Muscle of back (tissue), 13 donors: ENCODE measurements at places on chromosomes 11 and 22.

DNA sequence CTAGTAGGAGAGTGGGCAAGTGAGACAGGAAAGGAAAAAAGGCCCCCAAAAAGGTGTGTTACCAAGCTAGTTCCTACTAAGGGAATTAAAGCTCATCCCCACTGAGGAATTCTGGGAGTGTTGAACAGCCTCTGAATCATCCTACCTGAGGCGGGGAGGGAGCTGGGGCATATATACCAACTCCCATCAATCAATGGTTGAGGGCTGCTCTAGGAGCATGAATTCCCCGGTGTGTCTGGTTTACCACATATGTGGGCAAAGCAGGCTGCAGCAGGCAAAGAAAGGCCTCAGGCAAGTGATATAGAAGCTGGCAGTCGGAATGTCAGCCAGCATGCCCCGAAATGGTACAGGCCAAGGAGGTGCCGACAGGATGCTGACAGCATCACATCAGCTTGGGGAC lies 23.6 kb upstream of the CDON start:
- DNase-seq = no peak

- DNase-seq = peak; percentile 80
Observed at GRCh38 chr22:24146194-24146616, 35.1 kb upstream of the SUSD2 start.

DNA sequence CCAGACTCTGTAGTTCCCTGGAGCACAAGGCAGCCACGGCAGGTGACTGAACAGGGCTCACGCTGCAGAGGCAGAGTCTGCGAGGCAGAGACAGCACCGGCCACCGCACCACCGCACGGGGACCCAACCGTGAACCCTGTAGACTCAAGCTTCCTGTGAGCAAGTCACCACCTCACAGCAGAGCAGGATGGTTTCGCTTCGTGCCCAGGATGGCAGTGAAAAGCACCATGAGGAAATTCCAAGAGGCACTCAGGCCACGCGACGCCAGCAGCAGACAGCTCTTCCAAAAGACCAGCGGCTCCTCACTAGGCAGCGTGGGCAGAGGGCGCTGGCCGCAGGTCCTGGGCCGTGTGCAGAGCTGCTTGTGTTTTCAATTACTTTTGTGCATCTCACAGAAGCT lies 24.5 kb downstream of the BRD1 start:
- no peak for DNase-seq

- no peak for DNase-seq
Observed at GRCh38 chr22:23397613-23398567, 182.2 kb downstream of the IGLL1 start.

- DNase-seq = no peak
Observed at GRCh38 chr22:42655693-42656092, 6.5 kb upstream of the CYB5R3 start.

DNA sequence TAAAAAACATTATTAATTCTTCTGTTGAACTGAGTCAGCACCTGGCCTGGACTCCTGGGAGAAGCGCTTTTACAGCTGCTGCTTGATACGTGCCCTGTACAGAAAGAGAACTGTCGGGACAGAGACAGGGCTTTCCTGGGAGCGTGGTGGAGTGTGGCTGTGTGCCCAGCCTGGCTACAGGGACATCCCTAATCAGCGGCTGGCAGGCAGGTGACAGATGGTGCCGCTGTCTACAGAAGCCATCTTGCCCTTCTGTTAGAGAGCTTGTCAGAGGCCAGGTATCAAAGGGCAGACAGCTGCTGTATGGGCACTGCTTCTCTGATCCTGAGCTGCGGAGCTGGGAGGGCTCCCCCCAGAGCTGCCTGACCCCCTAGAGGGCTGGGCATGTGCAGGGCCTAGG lies 361.8 kb downstream of the TENM4 start:
- peak; percentile 39 for DNase-seq
